ENCODE measurements at places on chromosomes 16 and 17.

GRCh38 chr17:338442-339192 lies 14.0 kb downstream of the RPH3AL start:
- DNase-seq, result no peak

- DNase-seq, result no peak
Observed at GRCh38 chr16:29985271-29985811, 10.1 kb downstream of the HIRIP3 start.

DNA sequence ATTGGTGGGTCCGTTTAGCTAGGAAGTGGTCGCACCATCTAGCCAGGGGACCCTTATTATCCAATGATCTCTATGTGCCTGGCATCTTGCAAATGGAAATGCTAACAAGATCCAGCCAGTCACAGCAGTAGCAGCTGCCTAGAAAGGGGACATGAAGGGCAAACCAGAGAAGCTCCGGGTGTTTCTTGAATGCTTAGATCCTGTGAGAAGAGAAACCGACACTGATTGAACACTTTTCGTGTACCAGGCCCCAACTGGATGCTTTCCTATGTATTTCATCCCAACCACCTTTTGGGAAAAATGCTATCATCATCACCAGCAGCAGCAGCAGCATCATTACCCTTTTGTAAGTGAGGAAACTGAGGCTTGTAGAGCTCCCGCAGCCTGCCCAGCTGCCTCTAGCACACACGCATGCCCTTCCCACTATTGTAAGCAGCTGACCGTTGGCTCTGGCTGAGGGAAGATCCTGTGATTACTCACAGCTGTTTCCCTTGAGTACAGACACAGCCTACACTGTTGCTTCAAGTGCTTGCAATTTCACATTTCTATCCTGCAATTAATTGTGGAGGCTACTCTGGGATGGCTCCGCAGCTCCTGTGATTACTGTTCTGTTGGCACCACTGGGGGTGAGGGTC lies 180.7 kb upstream of the CACNG5 start:
- peak; percentile 24 for DNase-seq

DNA sequence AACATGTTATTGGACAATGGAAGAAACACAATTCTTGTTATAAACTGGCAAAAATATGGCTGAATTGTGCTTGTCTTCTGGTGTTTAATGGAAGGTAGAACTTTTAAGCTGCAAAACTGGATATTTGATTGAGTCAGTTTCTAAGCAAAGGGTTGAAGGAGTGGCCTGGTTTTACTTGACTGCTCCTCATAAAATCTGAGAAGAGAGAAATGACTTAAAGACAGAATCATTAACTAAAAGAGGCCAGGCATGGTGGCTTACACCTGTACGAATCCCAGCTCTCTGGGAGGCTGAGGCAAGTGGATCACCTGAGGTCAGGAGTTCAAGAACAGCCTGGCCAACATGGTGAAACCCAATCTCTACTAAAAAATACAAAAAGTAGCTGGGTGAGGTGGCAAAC lies 770.7 kb downstream of the CDH11 start:
- no peak for DNase-seq

DNA sequence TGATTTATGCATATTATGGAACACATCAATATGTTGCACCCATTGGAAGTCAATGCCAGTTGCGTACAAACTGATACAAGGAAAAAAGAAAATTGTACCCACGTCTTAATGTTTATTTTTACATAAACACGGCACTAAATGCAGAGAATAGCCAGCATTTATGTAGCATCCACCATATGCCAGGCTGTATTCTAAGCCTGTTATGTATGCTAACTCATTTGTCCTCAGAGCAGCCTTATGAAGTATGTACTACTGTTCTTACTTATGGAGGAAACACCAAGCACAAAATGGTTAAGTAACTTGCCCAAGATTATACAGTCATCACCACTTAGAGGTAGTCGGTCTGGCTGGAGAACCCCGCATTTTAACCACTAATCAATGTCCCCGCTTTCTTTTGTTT lies 837.9 kb upstream of the RBFOX1 start:
- DNase-seq, result no peak

DNA sequence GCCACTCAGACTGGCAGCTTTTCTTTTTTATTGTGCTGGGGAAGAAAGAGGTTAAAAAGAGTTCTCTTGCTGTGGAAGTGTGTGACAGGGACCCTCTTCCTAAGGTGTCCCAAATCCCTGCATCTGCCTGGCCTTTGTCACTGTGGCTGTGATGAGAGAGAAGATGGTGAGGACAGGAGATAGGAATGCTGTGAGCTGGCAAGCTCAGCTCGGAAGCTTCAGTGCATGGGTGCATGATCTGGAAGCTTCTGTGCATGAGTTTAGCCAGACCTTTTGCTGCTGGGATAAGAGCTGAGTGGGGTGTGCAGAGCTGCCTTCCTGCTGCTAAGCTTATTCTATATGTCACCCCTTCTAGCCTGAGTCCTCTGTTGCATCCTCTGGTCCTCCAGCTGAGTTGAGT lies 103.3 kb upstream of the CACNG3 start:
- no peak for DNase-seq

DNA sequence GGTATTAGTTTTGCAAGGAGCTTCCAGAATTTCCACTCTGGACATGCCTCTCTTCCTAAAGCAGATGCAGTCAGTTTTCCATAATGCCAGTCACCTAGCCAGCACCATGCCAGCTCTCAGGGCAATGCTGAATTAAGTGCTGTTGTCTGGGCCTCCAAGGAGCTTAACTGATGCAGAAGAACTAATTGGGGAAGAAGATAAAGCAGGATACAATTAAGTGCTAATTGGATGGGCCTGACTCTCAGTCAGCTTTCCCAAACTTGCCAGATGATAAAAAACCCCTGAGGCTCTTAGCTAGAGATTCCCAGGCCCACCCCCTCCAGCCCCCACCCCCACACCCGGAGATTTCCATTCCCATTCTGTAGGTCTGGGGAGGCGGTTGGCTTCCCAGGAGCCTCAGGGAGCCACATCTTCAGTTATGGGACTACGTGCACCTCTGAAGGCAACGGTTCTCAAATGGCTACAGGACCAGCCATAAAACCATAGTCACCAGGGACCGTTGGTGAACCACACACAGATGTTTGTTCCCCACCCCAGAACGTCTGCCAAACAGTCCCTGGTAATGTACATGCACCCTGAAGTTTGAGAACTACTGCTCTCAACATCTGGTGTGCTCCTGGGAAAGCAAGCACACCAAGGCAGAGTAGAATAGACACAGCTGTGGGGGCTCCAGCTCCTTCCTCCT lies 499.1 kb upstream of the CDH5 start:
- no peak for DNase-seq

GRCh38 chr17:70109497-70109896 lies 34.5 kb downstream of the KCNJ16 start:
- DNase-seq, result no peak

- no peak for DNase-seq
Observed at GRCh38 chr16:58960484-58960883, 226.4 kb upstream of the GOT2 start.

DNA sequence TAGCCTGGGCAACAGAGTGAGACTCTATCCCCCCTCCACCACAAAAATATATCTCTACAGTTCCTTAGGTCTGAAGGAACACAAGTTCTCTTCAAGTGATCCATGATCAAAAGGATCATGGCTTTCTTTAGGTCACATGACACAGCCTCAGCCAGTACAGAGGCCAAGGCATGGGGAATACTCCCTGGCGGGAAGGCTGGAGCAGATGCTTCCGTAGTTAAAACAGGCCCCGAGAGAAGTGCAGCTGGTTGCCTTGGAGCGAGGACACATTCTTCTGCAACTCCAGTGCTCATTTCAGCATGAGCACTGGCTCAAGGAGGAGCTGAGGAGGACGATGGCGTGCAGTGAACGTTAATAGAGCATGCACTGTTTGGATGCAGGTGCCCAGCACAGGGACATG lies 13.5 kb downstream of the CDIP1 start:
- DNase-seq, result no peak

DNA sequence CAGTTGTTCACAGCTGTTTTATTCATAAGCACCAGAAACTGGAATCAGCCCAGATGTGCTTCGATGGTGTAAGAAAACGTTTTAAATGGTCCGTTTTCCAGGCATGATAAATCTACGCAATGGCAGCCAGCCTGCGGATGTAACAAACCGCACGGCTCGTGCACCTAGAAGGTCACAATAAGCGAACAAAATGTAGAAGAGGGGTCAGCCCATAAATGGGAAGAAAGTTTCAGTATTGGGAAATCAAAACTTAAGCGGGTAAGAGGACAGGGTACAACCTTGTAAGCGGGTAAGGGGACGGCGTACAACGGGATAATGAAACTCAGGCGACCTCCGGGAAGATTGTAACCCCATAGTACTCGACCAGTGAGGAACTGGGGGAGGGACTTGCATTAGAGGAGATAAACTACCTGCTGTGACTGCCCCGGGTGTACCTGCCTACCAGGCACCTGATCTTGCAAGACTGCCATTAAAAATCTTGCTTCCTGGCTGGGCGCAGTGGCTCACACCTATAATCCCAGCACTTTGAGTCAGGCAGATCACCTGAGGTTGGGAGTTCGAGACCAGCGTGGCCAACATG lies 66.6 kb downstream of the ANKRD11 start:
- DNase-seq, result no peak

GRCh38 chr16:14249291-14250032 lies 178.3 kb downstream of the MRTFB start:
- DNase-seq, result no peak

GRCh38 chr17:16287563-16288027 lies 65.7 kb downstream of the CENPV start:
- peak; percentile 43 for DNase-seq

DNA sequence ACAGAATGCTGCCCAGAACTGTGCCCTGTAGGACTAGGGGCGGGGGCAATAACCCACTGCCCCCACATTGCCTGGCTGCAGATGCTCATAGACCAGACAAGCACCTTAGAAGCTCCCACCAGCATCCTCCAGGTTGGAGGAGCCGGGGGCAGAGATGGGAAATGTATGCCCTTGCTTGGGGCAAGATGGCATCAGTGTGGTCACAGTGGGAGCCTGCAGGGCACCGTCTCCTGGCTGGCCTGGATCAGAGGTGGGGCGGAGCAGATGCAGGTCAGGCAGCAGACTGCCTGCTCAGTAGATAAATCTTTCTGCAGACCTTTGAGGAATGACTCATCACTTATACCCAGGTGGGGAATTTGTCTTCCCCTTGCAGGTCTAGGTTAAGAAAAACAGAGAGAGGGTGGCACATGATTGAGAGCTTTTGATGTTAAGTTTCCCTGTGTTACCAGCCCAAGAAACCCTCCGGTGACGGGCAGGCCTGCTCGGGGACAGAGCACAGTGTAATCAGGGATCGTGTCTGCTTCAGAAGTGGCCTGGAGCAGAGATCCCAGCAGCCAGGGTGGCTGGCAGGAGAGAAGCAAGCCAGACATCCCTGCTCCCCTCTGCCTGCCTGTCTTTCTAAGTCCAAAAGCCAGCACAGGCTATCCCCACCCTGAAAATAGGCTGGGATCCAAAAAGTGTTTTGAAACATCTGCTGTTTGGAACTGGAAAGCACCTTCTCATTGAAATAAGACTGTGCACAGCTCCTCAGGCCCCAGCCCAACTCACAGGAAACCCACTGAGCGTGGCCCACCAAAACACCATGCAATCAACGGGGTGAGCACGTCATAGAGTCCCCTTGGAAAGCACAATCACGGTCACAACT lies 50.7 kb upstream of the RPL38 start:
- DNase-seq, result no peak

DNA sequence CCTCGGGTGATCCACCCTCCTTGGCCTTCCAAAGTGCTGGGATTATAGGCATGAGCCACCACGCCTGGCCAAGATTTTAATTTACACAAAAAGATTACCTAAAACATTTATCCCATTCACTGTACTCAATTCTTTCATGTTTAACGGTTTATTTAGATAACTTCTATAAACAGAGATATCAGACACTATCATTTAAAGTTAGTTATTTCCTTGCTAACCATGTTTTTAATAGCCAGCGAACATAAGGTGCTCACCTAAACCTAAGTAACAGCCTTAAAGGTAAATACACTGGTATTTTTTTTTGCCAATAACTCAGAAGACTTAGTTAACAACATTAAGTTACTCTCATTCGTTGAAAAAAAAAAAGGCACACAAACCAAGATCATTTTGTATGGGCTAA lies 82.0 kb upstream of the C17orf78 start:
- no peak for DNase-seq
